ENCODE measurements at places on chromosomes 6 and 20.

- DNase-seq = peak; percentile 57
Measured at GRCh38 chr20:19750101-19750606, 7.9 kb upstream of the RIN2 start.

DNA sequence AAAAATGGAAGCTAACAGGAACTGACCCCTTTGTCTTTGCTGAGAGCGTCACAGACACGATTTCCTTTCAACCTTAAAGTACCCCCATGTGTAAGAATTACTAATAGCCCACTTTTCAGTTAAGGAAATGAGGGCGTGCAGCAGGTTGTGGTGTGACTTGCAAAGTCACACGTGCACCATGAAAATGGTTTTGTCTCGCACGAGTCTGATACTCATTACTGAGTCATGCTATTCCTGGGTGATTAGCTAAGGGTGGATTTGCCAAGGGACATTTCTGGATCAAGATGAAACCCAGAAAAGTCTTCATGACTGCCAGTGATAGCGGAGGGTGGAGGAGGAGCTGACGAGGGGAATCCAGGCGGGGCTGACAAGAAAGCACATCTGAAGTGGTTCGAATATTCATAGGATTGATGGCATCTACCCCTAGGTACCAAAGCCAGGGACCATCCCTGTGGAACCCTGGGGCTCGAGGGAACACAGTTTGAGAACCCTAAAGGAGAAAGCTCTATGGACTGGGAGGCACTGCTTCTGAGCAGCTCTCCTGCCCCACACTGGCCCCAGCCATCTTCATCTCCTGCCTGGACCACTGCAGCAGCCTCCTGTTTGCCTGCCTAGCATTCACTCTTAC is 12.1 kb upstream of the NFATC2 start:
- DNase-seq = no peak

- DNase-seq = no peak
Measured at GRCh38 chr6:45477790-45478189, 100.1 kb upstream of the SUPT3H start.

DNA sequence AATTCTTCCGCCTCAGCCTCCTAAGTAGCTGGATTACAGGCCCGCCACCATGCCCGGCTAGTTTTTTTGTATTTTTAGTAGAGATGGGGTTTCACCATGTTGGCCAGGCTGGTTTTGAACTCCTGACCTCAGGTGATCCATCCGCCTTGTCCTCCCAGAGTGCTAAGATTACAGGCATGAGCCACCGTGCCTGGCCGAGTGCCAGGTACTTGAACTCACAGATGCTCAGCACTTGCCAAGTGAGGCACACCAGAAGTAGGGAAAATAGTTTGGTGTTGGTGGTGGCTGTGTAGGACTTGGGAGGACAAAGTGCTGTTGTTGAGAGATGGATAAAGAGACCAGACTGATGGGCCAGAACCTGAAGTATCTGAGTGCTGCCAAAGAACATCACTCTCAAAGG is 40.0 kb upstream of the MBOAT1 start:
- DNase-seq = no peak

GRCh38 chr6:13372688-13373487 is 44.6 kb upstream of the TBC1D7 start:
- DNase-seq = no peak

DNA sequence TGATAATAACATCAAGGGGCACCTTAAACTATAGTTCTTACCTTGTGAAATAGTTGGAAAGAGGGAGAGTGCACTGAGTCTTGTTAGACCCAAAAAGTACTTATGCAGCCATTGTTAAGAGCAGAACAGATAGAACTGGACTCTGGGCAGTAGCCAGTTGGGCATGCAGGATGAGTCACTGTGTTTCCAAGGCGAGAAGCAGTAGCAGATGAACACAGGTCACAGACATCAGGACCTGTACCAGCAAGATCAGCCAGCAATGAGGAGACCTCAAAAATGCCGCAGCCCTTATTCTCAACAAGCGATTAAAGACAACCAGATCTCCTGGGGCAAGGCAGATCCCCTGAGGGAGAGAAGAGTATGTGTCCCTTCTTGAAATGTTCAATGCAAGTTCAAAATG is 79.0 kb downstream of the SAMD3 start:
- no peak for DNase-seq

DNA sequence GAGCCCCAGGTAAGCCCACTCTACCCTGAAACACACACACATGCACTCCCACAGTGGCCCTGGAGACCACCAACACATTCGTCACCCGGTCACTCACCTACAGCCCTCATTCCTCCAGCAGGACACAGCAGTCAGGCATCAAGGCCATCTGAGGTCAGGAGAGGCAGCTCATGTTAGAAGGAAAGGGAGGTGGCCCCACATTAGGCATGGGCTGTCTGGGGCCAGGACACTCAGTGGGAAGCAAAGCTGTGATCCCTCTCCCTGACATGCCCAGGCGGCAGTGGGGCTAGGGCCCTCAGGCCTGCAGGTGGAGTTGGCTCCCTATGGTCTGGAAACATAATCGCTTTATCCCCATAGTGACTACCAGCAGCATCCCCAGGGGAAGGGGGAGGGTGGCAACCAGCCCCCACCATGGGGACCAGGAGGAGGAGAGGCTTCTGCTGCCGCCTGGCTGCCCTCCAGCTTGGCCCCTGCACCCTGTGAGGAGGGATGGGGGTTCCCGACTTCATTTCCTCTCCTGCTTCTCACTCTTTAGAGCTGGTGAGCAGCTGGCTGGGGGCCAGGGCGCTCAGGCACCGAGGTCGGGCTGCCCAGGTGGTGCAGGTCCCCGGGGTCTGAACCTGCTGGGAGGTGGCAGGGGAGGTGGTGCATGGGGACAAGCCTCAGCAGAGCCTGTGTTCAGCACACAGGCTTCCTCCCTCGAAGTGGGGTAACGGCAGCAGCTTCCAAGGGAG is 76.6 kb upstream of the CST7 start:
- no peak for DNase-seq

- no peak for DNase-seq
Measured at GRCh38 chr6:16060039-16060438, 68.8 kb upstream of the MYLIP start.

DNA sequence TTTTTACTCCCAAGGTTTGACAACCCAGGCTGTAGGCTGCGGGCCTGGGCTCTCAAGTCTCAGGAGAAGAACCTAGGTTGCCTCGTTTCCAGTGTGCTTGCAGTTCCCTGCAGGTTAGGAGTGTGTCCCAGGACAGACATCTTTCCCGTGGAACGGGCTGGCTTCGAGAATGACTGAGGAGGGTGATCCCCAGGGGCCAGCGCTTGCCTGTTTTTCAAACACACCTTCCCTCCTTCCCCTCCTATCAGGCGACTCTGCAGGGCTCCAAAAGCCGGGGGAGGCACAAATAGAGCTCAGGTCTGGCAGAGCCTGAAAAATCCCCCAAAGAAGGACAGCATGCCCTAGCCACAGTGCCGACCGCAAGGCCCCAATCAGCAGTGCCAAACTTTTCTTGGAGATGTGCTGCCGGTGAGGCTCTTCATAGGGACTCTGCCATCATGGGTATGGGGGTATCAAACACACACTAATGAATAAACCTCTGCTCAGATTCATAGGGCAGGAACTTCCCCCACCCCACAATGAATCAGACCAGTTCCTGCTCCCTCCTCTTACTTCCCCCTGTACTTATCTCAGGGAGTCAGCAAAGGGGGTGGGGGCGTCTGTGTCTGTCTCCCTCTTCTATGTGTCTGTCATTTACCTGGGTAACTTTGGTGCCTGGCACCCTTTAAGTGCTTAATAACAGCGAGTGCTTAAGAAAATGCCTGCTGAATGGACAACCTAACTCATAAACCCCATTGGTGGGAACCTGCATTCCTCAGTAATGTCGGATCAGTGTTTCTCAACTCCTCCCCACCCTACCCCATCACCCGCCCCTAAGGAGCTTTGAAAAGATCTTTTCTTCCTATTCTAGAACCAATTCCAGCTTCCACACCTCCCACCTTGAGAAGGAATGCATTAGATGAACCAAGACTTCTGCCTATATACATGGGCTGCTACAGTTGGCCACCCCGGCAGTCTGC is 1.6 kb downstream of the KCNG1 start:
- DNase-seq = no peak

DNA sequence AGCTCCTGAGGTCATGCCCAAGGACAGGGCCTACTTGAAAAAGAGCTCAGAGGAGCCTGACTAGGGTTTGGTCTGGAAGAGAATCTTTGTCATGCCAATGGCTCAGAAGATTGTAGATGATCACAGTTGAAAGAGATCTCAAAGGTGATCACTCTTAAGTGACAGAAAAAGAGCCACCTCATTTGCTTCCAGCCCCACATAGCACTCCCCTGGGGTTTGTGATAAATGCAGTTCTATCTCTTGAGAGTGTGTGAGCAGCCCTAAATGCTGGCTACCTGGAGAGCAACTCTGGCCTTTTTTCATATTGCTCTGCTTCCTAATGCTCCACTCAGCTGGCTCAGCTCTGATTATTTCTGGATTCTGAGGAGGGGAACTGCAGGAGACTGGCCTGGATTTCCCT is 39.3 kb downstream of the KLHL32 start:
- no peak for DNase-seq

DNA sequence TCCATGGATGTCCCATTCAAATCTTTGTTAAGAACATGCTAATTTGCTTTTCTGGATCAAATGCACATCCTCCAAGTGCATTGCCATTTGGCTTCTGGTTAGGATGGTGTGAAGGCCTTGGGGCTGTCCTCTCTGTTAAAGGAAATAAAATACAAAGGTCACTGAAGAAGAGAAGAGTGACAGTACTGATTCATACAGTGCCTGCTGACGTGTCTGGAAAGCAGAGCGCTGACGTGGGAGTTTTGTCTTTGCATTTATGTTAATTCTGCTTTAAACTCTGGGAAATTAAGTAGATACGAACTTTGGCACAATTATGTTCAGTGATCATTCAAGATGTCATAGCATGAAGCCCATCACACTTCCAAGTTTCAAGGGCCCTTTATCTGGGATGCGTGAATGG is 33.2 kb downstream of the SYNDIG1 start:
- no peak for DNase-seq

- DNase-seq = peak; percentile 22
Measured at GRCh38 chr6:158660333-158660754, 10.5 kb downstream of the SYTL3 start.

- DNase-seq = no peak
Measured at GRCh38 chr6:105740946-105741645, 338.2 kb upstream of the PREP start.

DNA sequence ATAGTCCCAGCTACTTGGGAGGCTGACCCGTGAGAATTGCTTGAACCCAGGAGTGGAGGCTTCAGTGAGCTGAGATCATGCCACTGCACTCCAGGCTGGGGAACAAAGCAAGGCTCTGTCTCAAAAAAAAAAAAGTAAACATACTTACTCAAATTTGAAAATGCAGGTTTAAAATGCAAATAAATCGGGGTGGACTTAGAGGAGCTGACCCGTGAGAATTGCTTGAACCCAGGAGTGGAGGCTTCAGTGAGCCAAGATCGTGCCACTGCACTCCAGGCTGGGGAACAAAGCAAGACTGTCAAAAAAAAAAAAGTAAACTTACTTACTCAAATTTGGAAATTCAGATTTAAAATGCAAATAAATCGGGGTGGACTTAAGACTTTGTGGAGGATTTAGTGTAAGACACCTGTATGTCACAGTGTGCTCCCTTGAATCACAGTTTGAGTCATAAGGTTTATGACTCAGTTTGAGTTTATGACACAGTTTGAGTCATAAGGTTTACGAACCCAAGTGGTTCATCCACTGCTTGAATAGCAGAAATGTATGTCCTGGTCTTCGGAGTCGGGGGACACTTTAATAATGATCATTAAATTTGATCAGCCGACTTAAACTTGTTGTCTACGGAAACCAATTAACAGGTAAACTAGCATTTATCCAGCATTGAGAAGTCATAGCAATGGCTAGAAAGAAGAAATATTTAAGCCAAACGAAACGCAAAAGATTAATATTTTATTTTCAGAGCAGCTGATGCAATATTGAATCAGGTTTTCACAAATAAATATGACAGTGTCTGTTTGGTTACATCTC is 6.8 kb upstream of the MRPS10 start:
- no peak for DNase-seq

DNA sequence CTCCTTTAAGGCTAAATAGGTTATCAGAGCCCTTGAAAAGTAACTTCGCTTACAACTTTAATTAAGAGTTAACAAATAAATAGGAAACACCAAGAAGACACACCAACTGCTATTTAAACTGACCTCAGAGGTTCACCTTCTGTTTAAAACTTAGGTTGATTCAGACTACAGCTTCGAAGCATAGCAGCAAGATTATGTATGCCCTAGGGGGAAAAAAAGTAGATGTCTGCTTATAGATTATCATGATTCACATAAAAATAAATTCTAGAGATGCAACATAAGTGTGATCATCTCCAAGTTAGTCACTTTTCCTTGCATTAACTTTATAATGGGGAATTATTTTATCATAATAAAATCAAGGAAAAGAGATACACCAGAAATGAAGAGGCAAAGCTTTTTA is 8.9 kb downstream of the PNISR start:
- no peak for DNase-seq

DNA sequence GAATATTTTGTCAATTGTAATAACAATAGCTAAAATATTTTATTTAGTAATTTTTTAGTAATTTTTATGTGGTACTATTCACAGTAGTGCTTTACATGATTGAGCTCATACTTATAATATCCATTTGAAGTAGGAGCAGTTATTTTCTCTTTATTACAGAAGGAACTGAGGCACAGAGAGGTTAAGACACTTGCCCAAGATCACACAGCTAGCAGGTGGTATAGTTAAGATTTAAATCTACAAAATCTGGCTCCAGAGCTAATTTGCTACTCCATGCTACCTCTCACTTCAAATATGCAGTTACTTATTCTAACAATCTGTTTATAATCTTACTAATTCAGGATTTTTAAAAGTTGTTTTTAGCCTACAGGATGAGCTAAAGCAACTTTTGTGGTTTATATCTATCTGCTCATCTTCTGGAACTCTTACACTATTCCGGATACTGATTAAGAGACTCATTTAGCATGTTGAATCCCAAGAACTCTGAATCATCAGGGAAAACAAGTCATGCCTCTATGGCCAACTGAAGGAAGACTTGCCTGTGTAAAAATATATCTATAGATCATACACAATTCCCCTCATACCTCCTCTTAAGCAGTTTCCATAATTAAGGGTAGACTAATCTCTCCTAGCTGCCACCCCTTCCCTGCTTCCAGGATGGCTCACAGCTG is 324.2 kb downstream of the UBE3D start:
- DNase-seq = no peak

DNA sequence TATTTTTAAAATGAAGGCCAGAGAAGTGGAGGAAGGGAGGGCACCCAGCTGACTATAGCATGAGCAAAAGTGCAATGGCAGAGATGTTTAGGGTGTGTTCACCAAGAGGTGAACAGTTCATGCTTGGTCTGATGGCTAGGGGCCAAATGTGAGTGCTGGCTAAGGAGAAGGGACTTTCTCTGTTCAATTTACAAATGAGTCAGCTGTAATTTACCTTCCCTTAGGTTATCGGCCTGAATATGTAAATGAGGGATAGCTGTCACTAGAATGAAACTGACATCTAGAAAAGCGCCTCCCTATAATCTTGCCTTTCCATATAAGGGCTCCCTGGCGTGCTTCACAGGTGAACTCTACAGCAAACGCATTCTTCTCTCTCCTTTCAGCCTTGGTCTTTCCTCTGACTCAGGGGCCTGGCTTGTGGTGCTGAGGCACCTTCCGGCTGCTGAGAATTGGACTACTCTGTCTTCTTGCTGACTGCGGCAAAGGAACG is 114.7 kb upstream of the BACH2 start:
- no peak for DNase-seq

GRCh38 chr6:138618168-138618567 is 118.9 kb upstream of the NHSL1 start:
- DNase-seq = no peak

- DNase-seq = no peak
Measured at GRCh38 chr20:24836041-24836533, 113.0 kb upstream of the CST7 start.

Measured in MV-4-11 (cell line).